ENCODE measurements at places on chromosomes 7 and 10. TPM values are rescaled to one million over a fixed set of nuclear protein-coding genes. Genes with fewer than 3 reads are reported as not detected.

DNA sequence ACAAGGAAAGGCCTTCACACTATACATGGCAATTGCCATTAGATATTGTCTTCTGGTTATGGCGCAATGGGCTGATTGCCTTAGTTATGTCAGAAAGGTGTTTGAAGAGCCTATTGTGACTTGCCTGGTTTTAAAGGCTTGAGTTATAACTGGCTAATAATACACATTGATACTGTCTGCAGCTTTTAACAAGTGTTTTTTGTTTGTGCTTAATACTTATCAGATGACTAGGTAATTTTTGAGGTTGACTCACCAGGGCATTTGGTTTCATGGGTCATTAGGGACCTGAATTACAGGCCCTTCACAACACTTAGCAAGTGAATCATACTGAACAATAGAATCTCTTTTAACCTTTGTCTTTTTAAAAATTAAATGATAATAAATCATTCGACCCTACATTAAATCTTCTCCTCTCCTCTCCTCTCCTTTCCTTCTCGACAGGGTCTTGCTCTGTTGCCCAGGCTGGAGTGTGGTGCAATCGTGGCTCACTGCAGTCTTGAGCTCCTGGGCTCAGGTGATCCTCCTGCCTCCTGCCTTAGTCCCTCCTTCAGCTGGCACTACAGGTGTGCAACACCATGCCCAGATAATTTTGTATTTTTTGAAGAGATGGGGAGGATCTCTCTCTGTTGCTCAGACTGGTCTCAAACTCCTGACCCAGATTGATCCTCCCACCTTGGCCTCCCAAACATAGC lies 196.3 kb downstream of the JCAD start:
- H3K27ac ChIP-seq = no peak overlapping the region
- no peak for DNase-seq
- no peak overlapping the region for H3K4me3 ChIP-seq

- H3K4me3 ChIP-seq = no peak overlapping the region
- no peak overlapping the region for H3K27ac ChIP-seq
- H3K27me3 ChIP-seq = no peaks in the 10 kb centered on the region
- no peaks in the 10 kb centered on the region for H3K36me3 ChIP-seq
Observed at GRCh38 chr7:125355899-125356298, 426.3 kb upstream of the POT1 start.

- H3K4me1 ChIP-seq = no peaks in the 10 kb centered on the region
- no peaks in the 10 kb centered on the region for H3K36me3 ChIP-seq
- H3K4me3 ChIP-seq = no peak overlapping the region
- H3K27me3 ChIP-seq = no peaks in the 10 kb centered on the region
- no peak overlapping the region for H3K27ac ChIP-seq
Observed at GRCh38 chr10:6313111-6313895, 110.6 kb downstream of the PFKFB3 start.

DNA sequence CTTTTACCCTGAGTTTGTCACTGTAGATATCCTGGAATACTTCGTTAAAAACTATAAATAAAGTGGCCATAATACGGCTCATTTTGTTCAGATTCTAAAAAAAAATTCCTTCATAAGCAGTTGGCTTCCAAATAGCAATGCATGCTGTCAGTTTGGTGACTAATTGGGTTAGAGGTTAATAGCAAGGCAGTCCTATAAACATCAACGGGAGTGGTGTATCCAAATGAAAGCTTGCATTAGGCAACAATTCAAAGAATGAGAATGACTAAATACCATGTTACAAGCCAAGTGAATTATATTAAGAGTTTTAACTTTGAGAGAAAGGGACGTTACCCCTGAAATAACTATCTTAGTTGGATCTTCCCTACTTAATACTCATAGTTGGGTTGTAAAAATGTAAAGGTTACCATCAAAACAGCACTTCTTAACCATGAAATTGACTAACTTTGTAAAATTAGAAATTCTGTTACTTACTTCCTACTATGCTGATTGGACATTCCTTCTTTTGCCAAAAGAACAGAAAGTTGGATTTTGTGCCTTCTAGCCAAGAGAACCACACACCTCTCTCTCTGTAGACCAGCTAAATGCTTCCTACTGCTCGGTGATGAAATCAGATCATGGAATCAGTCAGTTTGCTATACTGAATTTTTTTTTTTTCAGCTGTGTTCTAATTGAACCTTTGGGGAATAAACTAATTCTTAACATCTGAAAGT lies 98.0 kb downstream of the KAT6B start:
- DNase-seq = no peak
- peaks cover 8% of the 10 kb centered on the region for H3K4me1 ChIP-seq
- no peaks in the 10 kb centered on the region for H3K27me3 ChIP-seq
- no peak overlapping the region for H3K4me3 ChIP-seq
- H3K36me3 ChIP-seq = no peaks in the 10 kb centered on the region
- no peak overlapping the region for H3K27ac ChIP-seq

DNA sequence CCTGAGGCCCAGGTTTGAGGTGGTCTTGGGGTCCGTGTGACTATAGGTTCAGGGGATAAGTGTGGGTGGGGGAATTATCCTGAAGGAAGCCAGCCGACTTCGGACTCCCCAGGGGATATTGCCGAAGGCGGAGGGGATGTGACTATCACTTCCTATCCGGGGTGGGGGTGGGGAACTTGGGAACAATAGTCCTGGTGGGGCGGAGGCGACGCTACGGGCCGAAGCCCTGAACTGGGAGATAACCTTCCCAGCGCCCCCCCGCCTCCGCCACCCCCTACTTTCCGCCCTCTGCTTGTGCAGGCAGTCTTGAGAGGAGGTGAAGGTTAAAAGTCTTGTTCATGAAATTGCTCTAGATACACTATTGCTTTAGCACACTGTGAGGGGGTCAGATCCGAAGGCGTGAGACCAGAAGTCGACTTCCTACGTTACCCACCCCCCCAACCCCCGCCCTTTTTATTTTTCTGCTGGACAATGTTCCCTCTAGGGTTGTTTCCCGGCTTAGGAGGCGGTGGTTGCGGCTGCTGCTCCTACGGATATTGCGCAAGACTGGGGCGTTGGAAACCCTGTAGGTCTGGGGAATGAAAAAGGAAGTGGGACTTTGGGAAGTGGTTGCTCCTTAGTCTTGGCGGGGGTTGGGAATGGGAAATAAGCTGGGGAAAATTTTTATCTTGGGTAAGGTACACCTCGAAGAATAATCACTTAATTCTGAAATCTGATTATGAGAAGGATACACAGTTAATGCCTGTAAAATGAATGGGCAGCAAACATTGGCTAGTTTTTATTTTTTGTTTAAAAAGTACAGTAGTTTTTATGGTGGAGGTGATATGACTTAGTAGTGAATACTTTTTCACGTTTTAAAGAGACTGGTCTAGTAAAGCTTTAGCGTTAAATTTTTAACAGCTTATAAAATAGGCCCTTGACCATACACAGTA lies 1.5 kb downstream of the PTPN12 start:
- DNase-seq = no peak
- H3K27me3 ChIP-seq = no peaks in the 10 kb centered on the region
- no peaks in the 10 kb centered on the region for H3K36me3 ChIP-seq
- H3K4me3 ChIP-seq = peak overlapping the region; percentile 99

DNA sequence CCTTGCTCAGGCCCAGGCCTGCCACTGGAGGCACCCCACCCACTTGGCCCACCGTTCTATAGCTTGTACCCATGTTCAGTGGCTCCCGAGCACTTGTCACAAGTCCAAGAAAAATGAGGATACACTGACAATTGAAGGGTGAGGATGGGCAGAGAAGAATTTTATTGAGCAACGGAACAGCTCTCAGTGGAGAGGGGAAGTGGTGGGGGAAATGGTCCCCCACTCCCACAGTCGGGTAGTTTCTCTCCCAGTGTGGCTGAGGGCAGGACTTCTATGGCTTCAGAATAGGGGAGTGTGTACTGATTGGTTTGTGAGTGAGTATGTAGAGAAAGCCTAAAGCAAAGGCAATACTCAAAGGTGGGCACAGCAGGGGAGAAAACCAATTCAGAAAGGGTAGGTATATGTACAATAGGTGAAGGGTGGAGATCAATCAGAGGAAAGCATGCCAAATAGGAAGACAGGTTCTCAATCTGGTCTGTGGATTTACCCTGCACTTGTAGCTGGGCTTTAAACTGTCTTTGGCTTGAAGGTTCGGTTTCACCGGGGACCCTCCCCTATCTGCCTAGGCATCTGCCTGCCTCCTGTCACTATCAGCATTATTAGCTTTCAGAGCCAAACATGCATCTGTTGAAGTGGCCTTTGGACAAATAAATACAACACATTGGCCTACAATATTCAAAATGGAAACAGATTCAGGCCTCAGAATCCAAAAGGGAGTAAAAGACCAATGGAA lies 8.9 kb upstream of the TSPAN13 start:
- no peak for DNase-seq
- H3K4me3 ChIP-seq = no peak overlapping the region
- no peaks in the 10 kb centered on the region for H3K36me3 ChIP-seq
- no peaks in the 10 kb centered on the region for H3K4me1 ChIP-seq
- no peaks in the 10 kb centered on the region for H3K27me3 ChIP-seq

The FGL2 gene
- total RNA-seq = 51.5 TPM

The LRGUK gene
- 0.92 TPM for total RNA-seq

The PPP1R17 gene
- total RNA-seq = not detected

The ASB15 gene
- not detected for total RNA-seq

DNA sequence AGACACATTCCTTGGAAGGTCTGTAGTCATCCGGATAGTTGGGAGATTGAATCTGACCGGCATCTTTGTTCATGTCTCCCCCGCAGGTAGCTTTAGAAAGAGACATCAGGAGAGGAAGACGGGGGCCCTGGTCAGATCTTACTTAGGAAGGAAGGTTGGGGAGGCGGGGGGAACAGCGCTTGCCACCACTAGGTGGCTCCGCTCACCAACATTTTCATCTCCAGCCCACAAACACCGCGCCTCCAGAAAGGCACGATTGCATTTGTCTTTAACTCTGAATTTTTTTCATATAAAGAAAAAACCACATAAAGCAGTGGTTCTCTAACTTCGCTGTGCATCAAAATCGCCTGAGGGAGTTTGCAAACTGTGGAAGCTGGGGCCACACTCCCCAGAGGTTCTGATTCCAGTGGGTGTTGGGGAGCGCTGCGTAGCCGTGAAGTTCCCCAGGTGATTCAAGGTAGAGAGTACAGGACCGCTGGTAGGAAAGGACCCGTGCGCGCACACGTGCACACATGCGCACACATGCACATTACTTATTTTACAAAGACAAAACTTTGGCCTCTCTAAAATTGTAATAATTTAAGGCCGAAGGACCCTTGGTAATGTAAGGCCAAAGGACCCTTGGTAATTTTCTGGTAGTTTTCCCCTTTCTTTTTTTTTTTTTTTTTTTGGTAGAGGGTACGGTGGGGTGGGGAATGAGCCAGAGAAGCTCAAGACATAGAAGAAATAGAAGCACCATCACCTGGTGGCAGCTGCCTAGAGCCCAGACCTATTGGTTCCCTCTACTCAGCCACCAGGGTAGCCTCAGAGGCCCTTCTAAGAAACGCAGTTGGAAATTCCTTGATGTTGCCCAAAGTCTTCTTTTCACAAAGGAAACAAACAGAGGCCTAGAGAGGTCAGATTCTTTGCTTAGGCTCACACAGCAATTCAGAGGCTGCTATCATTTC lies 37.4 kb upstream of the OPALIN start:
- no peaks in the 10 kb centered on the region for H3K36me3 ChIP-seq
- H3K4me3 ChIP-seq = no peak overlapping the region
- H3K27ac ChIP-seq = no peak overlapping the region
- peak; percentile 82 for DNase-seq
- H3K27me3 ChIP-seq = no peaks in the 10 kb centered on the region
- peaks cover 12% of the 10 kb centered on the region for H3K4me1 ChIP-seq

DNA sequence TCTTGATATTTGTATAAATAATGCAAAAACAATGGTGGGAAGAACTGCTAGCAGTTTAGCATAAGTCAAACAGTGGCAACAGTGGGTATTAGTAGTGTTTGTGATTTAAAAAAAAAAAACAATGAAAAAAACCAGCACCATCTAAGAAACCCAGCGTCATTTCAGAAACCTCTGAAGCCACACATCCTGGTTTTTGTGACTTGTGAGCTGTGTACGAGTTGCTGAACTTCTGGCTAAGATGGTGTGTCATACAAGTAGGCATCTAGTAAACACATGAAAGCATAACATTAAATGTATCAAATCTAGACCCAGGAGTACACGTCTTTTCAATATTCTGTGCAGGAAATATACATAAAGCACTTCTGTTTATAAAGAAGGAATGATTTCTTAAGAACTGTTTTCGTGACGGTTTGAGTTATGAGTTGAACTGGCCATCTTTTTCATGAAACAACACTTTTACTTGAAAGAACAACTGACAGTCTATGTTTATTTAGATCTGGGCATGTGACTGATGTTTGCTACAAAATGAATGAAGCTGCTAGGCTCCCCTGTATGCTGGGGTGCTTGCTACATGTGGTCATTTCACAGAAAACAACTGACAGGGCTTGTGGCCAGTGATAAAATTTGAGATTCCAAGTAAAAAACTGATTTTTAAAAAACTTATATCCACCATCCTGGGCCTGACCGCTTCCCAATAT lies 143.5 kb downstream of the PIP4K2A start:
- H3K36me3 ChIP-seq = peaks cover 59% of the 10 kb centered on the region
- no peaks in the 10 kb centered on the region for H3K27me3 ChIP-seq
- H3K4me3 ChIP-seq = no peak overlapping the region
- H3K4me1 ChIP-seq = peaks cover 47% of the 10 kb centered on the region
- peak; percentile 27 for DNase-seq

DNA sequence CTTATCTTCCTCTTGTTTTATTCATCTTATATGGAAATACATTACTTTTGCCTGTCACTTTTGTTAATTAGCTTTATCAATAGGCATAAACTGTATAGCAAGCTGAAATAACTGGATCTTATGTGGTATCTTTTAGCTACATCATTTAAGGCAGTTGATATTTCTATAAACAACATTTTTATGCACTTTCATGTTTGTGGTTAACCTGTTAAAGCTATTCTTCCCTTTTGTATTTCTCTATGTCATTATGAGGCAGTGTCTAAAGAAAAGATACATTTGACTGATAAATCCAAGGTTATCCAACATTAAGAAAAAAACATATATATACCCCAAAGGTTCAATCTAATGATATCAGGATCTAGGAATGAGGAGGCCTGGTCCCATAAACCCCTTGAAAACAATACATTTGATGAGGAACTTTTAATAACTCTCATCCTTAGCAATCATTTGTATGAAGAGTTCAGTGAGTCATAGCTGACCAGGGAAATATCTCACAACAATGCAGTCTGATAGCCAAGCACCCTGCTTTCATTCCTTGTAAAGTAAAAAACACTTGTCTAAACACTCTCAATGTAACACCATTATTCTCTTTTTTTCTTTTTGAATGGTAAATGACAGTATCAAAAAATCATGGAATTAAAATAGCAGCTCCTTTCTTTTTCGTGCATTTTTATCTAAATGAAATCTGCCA lies 300.9 kb downstream of the NEBL start:
- no peaks in the 10 kb centered on the region for H3K27me3 ChIP-seq
- H3K4me3 ChIP-seq = no peak overlapping the region
- H3K36me3 ChIP-seq = no peaks in the 10 kb centered on the region
- peaks cover 8% of the 10 kb centered on the region for H3K4me1 ChIP-seq
- DNase-seq = no peak
- no peak overlapping the region for H3K27ac ChIP-seq

The C7orf33 gene
- not detected for total RNA-seq
